ENCODE measurements at places on chromosomes 7 and 10. TPM values are rescaled to one million over a fixed set of nuclear protein-coding genes. Genes with fewer than 3 reads are reported as not detected.

The TBX20 gene
- 5.5 TPM for total RNA-seq

DNA sequence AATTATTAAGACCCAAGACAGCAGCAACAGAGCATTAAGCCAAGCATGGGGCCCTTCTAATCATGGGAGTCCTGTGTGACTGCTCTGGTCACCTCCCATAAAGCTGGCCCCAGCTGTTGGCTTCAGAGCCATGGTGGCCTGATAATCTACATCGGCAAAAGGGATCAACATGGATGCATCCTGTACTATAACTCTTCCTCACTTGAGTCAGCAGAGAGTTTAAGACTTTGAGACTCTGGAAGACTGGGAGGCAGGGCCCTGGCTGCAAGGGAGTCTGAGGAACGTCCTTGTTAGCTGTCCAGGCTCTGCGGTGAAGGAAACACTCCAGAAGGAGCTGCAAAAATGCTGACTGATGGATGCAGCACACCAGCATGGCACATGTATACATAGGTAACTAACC lies 95.0 kb upstream of the KIAA1217 start:
- no peak for DNase-seq

DNA sequence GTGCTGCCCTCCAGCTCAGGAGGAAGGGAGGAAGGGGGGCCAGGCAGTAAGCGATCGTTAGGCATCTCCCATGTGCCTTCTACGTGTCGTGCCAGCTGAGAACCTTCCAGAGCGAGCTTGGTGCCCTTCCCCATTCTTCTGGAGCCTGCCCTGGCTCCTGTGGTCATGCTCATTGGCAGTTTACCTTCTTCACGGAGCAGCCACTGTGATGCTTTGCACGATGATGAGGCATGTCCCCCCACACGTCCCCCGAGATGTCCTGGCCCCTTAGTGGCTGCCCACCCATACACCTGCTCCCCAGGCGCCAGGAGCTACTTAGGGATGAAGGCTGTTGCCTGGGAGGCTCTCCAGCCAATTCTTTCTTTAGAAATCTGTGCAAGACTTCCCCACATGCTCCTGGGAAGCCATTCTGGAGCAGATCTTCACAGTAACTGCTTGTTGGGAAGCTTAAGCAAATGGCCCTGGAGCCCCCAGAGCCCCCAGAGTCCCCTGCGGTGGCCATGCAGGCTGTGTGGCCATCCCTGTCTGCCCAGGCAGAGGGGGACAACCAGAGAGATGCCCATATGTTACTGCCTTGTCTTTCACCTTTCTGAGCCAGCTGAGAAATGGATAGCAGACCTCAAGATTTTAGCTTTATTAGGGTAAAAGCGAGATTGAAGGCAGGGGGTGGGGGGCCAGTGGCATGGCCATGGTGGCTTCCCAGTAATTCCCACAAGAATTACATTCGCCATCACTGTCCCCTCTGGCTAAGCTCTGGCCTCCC lies 199.0 kb downstream of the EBF3 start:
- DNase-seq, result no peak

GRCh38 chr7:80026766-80027165 lies 107.9 kb upstream of the GNAI1 start:
- no peak for DNase-seq

DNA sequence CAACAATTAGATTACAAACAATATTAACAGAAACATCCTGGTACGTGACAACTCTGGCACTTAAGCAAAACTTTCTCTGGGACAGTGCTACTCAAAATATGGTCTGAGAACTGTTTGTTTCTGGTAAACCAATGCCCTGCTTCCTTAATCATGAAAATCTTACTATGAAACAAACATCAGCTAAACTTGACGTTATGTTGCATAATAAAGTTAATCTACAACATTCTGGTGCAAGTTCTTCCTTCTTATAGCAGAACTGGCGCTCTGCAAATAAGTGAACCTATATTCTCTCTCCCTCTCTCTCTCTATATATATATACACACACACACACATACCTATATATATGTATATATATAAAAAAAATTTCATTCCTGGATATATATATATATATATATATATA lies 7.8 kb downstream of the C7orf33 start:
- DNase-seq, result no peak

DNA sequence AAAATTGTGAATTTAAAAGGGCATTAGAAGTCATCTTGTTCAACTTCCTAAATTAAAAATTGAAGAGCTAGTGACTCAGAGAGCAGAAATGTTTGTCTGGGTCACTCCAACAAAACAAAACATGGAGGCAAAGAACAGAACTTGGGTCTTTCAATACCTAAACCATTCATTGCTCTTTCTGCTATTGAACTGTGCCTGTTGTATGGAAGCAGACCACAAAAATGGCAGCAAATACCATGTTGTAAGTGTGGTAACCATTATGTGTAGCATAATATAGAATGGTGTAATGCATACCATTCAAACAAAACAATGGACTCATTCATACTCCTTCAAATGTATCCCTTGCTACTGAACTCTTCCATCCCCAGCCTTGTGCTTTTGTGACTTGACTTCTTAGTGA lies 360.2 kb upstream of the NRG3 start:
- no peak for DNase-seq

DNA sequence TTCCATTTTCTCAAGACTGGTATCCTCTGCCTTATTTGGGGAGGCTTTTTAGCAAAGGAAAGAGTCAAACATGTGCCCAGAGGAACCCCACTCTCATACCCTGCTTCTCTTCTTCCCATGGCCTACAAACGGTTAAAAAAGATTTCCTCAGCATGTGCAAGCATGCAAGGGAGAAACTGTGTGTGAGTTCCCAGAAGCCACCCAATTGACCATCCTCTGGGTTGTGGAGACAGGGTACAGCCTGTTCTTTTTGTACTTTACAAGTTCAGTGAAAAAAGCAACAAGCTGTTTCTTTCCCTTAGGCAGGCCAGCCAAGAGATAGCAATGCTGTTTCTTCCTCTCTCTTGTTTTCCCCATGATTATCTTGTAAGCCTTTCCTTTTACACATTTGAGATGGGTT lies 68.8 kb upstream of the MTPN start:
- no peak for DNase-seq

GRCh38 chr10:70784471-70784870 lies 706 bp downstream of the TBATA start:
- no peak for DNase-seq

GRCh38 chr10:80144067-80144695 lies 11.7 kb downstream of the PLAC9 start:
- no peak for DNase-seq

DNA sequence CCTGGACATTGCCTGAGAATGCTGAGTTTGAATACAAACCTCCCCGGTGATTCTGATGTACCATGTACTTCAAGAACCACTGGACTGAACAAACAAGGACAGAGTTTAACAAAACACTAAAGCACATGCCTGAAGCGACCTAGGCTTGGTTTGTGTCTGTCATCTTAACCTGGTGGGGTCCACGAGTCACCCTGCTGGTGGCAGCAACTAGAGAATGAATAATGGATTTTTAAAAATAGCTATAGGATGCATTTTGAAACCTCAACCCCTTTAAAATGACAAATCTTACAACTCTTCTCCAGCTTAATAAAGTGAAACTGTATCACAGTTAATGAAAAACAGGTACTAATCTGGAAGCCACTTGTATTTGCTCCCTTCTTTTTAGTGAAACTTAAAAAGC lies 25.2 kb downstream of the CDHR3 start:
- DNase-seq, result no peak

All from neural crest cell (in vitro differentiated cells).